Stimulated activated naive CD4-positive, alpha-beta T cell treated with Interleukin-2 at 50 U/mL for 16 hours (primary cell): ENCODE measurements at places on chromosomes 4 and X.

GRCh38 chr4:77917075-77917474 is 54.4 kb downstream of the MRPL1 start:
- no peak for DNase-seq

DNA sequence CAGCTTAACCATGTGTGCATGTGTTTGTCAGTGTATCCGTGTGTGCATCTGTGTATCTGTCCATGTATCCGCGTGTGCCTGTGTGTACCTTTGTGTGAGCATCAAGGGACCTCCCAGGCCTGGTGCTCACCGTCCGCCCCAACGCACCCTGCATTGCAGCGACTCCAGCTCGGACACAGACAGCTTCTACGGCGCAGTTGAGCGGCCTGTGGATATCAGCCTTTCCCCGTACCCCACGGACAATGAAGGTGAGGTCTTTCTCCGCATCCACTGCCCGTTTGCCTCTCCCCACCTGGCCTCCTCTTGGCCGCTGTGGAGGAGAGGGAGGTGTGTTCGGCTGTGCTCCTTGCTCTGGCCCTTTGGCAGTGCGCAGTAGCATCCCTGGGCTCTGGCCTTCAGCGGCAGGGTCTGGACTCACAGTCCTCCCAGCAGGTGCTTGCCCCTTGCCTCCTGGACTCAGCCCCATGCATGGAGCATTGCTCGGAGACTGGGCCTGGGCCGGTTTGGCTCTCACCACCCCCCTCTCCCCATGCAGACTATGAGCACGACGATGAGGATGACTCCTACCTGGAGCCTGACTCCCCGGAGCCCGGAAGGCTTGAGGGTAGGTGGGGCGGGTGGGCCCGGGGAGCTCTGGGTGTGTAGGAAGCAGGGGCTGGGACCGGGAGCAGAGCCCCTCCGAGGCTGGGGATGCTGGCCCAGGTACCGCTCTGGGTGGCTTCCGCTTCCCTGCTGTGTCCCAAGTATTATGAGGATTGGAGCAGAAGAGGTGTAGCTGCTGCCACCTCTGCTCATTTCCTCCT is 16.4 kb upstream of the ADD1 start:
- DNase-seq = no peak

- DNase-seq = no peak
These were observed 36.0 kb downstream of the PLAC1 start for GRCh38 chrX:134622056-134622812.

DNA sequence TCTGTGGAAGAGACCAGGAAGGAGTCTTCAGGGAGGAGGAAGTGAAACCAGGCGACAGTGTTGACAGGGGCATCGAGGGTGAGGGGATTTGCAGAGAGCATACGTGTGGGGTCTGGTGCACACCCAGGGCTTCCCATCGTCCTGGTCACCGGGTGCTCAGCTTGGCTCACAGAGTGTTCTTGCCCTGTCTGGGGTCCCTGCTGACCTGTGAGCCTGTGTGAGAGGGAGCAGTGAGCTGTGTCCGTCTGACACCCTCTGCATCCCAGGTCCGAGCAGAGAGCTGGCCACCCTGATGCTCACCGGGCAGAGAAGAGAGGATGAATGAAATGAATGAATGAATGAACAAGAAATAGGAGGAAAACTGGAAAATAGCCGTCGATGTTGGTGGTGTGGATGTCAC is 46.5 kb downstream of the CPZ start:
- no peak for DNase-seq

- peak; percentile 92 for DNase-seq
These were observed at the start of gene PI4K2B for GRCh38 chr4:25233737-25234389. TSS of gene PI4K2B (plus strand) at chr4:25234033. CDS start at chr4:25234164, 131 bp downstream.

- DNase-seq = no peak
These were observed 75.5 kb downstream of the UGT8 start for GRCh38 chr4:114674080-114674479.
